Dorsolateral prefrontal cortex (tissue), 122 donors: ENCODE measurements at places on chromosomes 3 and 15. TPM values are rescaled to one million over a fixed set of nuclear protein-coding genes. Genes with fewer than 3 reads are reported as not detected.

DNA sequence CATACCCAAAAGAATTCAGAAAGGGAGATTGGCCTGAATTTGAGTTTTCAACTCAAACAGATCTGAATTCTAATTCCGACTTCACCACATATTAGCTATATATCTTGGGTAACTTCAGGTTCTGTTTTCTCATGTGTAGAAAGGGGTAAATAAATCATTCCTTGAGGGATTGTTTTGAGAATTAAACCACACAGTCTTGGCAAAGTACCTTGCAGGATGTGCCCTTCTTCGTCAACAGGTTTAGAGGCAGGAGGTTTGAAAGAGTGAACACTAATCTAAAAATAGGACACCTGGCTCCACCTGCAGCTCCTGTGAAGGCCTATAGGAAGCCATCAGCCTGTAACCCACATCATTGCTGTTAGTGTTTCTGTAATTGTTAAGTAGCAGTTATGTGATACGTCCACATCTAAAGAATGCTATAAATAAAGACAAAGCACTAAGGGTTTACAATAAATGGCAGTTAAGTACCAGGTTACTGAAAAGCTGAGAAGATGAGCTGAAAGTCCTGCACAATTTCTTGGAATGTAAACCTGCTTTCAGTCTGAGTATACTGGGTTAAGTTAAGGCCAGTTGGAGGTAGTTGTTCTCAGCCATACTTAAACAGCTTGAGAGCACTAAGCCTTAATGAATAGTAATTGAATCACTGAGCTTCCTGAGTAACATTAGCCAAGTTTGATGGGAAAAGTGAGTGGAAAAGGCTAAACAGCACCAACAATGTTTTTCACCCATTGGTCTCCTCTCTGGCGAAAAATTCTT, 6.0 kb downstream of the CCDC80 start:
- no peak for DNase-seq

DNA sequence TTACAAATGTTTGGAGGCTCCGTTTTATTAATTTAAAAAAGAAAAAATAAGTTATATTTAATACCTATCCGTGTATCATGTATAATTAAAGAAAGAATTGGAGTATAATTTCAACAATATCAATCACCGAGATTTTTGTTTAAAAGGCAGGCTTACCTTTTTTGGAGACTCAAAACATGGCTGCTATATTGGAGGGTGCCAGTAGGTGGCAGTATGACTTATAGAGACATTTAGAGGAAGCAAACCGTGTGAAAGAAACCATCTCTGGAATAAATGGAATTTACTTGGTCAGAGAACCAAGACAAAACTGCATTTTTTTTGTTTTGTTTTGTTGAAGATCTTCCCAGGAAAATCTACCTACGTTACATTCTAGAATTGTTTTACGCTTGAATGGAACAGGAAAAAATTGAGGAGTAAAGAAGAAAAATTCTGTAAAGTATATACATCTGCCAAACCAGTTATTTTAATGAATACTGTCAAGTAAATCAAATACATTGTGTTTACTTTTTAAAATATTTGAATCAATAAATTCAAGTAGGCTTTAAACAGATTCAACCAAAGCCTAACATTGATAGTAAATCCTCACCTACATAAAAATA, 802.6 kb upstream of the ALCAM start:
- DNase-seq, result no peak

GRCh38 chr3:131388490-131388799, 6.9 kb downstream of the NUDT16 start:
- DNase-seq, result no peak

- DNase-seq, result no peak
These were observed 14.3 kb downstream of the ARL8B start for GRCh38 chr3:5136211-5136918.

DNA sequence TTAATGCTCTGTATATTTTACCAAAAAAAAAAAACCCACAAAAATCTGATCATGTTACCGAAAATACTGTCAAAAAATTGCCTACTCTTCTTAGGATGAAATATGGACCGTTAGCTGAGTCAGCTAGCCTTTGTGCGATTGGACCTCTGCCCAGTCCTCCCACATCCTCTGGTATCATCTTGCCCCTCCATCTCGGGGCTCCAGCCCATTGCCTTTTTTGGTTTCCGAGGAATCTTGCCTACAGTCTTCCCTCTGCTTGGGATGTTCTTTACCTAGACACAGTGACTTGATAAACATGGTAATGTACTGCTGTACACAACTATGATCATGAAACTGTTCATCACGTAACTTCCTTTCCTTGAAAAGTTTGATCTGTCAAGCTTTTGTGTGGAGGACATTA, 371.4 kb downstream of the SV2B start:
- no peak for DNase-seq

DNA sequence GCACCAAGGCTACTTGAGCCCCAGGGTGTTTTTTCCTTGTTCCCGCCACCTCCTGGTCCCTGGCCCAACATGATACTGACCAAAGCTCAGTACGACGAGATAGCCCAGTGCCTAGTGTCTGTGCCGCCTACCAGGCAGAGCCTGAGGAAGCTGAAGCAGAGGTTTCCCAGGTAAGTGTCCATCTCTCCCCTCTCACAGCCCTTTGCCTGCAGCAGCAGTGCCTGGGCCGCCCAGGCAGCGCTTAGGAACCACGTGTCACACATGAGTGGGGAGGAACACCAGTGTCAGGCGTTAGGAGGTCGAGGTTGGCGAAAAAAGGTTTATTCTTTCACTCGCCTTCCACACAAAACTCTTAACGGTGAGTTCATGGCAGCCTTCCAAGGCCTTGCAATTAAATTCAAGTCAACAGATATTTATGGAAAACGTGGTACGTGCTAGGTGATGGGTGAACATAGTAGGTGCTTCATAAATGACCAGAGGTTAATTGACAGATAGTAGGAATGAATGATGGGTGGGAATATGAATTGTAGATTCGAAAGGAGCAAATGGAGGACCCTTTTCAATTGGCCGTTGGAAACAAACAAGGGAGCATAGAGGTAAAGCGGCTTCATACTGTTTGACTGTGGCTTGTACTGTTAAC, 486 bp downstream of the CDIN1 start:
- DNase-seq, result peak; percentile 48

DNA sequence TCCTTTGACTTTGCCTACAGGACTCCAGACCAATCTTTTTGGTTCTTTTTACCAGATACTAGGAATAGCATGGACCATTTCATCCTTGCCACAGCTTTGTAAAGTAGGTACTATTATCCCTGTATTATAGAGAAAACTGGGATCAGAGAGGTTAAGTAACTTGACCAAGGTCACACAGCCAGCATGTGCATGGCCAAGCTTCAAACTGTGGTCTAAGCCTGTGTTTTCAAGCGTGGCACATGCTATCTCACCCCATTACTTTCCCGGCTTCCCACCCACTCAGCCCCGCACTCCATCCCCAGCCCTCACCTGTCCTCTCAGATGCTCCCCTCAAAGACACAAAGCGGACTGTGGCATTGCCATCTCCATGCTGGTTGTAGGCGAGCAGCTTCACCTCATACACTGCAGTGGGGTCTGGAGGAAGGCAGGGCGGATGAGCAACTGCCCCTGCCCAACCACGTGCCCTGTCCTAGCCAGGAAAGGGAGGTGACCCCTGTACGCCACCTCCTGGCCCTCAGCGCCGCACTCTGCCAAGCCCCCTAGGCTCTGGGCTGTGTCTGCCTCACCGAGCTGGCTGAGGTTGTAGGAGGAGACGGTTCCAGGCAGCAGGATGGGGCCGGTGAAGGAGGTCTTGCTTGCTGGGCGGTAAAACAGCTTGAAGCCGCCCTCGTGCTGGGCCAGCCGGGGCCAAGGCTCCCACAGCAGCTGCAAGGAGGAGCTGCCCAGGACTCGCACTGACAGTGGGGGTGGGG, 25.7 kb downstream of the RNU5B-1 start:
- DNase-seq, result no peak

DNA sequence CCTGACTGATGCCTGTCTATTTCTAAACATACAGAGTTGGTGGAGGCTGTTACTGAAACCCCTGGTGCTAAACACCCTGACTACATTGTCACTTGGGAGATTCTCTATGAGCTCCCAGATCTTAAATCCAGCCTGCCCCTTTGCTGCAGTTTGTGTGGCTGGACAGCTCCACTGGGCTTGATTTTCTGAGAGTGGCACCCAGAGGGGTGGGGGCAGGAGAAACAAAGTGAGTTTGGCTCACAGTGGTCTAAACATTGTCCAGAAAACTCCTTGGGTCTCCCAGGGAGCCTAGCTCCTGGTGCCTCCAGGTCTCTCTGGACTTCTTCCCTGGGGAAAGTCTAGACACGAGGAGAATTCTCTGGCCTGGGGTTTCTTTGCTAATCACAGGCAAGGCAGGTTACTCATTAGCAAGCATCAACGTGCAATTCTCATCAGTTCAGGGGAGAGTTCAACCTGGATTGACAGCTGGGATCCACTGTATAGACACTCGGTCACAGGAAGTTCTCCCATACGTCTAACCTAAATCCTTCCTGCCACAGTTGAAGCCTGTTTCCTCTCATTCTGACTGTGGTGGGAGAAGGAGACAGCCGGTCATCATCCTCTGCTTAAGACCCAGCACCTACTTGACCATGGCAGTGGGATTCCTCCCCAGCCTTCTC, 7.1 kb upstream of the DLL4 start:
- no peak for DNase-seq

- DNase-seq, result no peak
These were observed 26.4 kb upstream of the RYR3 start for GRCh38 chr15:33284336-33284735.

- DNase-seq, result no peak
These were observed 151.1 kb upstream of the OSTN start for GRCh38 chr3:191047930-191048329.

DNA sequence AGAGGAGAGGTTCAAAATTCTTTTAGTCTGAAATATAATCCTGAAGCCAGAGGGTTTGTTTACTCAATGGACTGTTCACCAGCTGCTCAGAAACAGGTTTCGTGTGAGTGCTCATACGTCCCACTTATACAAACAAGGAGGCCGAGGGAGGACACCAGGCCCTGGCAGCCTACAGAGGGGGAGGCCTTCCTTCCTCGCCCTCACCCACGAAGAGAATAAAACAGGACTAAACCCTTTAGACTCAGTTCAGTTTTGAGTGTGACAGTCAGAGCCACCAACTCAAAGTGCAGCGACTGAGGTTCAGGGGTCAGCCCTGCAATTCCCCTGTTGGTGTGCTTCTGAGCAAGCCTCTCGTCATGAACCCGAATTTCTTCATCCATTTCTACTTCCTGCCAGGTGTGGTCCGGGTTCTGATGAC, 17.3 kb downstream of the FAM174B start:
- DNase-seq, result no peak

DNA sequence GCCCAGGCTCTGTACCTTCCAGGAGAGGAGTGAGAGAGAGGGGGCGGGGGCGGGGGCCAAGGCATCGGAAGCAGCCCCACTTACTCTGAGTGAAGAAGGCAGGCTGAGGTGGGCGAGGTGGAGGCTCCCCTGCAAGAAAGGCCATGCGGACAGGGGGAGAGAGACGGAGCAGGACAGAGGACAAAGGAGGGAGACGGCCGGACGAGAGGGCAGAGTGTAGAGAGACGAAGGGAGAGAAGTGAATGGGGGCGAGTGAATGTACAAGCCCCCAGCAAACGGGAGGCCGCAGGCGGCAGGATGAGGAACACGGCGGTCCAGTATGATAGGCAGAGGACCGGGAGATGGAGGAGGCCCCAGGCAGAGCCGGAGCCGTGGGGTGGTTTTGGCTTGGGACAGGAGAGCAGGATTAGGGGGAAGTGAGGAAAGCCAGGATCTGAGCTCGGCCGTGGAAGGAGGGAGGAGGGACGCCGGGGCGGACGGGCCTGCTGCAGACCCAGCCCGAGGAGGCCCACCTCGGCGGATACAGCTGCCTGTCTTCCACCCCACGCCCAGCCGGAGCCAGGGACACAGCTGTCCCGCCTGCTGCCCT, 38.8 kb downstream of the TNK2 start:
- no peak for DNase-seq

DNA sequence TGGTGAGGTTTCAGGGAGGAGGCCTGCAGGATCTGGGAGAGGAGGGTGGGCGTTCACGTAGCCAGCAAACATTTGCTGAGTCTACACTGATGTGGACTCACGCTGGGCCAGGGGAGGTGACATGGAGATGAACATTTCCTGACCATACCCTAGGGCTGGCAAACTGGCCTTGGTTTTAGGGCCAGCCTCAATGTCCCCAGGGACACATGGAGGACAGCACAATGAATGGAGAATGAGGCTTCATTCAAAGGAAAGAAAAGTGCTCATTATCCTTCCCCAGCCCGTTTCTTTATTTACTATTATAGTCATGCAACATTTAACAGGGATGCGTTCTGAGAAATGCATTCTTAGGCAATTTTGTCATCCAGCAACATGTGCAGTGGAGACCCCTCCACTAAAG, 26.8 kb downstream of the ACAN start:
- no peak for DNase-seq

- DNase-seq, result no peak
These were observed 7.0 kb downstream of the FGF7 start for GRCh38 chr15:49430046-49430445.

DNA sequence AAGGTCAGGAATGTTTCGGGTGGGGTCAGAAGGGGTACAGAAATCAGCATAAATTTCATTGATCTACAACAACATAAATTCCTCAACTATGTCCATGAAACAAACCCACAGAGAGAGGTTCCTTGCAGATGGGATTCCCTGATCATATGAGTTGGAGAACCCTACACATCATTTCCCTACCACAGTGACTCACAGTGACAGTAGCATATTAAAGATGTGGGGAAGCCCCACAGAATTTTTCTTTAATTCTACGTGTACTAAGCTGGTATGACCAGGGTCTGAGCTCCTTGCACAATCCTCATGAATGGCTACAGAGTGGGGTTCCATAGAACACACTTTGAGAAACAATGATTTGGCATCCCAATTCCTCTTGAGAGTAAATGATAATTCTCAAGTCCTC, 116.9 kb upstream of the RAD18 start:
- DNase-seq, result no peak

DNA sequence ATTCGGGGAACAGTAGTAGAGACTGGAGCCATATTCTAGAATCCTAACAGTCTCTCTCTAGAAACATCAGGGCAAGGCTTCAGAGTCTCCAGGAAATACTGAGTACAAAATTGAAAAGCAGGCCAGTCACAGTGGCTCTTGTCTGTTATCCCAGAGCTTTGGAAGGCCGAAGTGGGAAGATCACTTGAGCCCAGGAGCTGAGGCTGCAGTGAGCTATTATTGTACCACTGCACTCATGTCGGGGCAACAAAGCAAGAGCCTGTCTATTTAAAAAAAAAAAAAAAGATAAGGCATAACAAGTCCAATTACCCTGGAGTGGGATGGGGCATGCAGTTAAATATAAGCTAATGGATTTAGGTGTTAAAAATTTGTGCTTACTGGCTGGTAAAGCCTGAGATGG, 79.0 kb downstream of the SEMA6D start:
- no peak for DNase-seq

GRCh38 chr3:23739536-23739935, 66.2 kb upstream of the UBE2E1 start:
- DNase-seq, result no peak

GRCh38 chr15:39852250-39852649, 67.8 kb downstream of the GPR176 start:
- DNase-seq, result no peak

ALDH1A2 gene
- 7.9 TPM for total RNA-seq

HESX1 gene
- 1.2 TPM for total RNA-seq

XCR1 gene
- total RNA-seq, result not detected

SPATA12 gene
- not detected for total RNA-seq

ICE2 gene
- total RNA-seq, result 48.6 TPM

PIF1 gene
- 6.5 TPM for total RNA-seq

PCLAF gene
- not detected for total RNA-seq

RBP2 gene
- not detected for total RNA-seq

PIGX gene
- total RNA-seq, result 34.8 TPM

VWA5B2 gene
- total RNA-seq, result 49.3 TPM

PDZRN3 gene
- total RNA-seq, result 48.4 TPM

PDIA5 gene
- 7.5 TPM for total RNA-seq

IL17RD gene
- total RNA-seq, result 8.0 TPM

STXBP5L gene
- total RNA-seq, result 128 TPM

AMIGO3 gene
- total RNA-seq, result not detected
